Suprapubic skin (tissue), 4 donors: ENCODE measurements at places on chromosomes 7 and 10. TPM values are rescaled to one million over a fixed set of nuclear protein-coding genes. Genes with fewer than 3 reads are reported as not detected.

The HABP2 gene
- total RNA-seq, result not detected

The ITGA8 gene
- total RNA-seq, result 2.8 TPM

The TMEM184A gene
- total RNA-seq, result 123 TPM

The SNX13 gene
- total RNA-seq, result 54.7 TPM

DNA sequence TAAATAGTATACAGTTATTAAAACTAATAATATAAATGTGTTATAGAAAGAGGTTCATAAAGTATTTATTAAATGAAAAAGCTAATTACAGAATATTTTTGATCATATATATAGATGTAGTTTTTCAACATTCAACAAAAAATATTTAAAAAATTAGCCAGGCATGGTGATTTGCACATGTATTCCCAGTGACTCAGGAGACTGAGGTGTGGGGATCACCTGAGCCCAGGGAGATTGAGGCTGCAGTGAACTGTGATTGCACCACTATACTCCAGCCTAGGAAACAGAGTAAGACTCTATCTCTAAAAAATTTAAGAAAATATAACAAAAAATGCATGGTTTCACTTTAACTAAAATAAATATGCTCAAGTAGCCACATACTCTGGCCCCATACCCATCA is 118.0 kb upstream of the SEMA3C start:
- no peak for DNase-seq

GRCh38 chr10:19998482-19998881 is 182.2 kb downstream of the PLXDC2 start:
- no peak for DNase-seq

DNA sequence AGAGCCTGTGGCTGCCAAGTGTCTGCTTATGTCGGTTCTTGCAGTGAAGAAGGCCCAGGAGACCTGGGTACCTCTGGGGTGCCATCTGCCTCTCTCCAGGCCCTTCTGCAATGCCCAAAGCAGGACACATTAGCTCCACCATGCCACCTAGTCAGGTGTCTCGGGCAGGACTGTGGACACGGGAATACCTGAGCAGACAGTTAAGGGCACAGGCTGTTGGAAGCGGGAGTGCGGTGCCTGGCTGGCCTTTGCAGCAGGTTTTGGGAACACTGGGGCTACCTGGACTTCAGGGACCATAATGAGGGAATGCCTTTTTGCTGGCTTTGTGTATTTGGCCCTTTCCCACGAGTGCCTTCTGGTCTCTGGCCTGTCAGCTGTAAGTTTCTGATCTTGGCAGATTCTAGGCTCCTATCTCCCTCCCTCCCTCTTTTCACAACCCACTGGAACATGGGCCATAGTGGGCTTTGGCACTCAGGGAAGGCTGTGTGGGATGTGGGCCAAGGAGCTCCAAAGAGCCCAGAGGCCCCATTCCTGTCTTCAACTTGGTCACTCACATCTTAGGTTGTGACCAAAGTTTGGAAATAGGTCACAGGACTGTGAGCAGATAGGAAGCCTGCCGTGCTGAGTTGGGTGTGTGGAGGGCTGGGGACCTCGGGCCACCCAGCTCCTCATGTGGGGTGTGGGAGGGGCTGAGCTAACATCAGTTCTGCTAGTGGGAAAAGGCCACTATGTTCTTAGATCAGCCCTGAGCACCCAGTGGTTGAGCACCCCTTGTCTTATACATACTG is 41.5 kb upstream of the CXCL12 start:
- DNase-seq, result no peak

DNA sequence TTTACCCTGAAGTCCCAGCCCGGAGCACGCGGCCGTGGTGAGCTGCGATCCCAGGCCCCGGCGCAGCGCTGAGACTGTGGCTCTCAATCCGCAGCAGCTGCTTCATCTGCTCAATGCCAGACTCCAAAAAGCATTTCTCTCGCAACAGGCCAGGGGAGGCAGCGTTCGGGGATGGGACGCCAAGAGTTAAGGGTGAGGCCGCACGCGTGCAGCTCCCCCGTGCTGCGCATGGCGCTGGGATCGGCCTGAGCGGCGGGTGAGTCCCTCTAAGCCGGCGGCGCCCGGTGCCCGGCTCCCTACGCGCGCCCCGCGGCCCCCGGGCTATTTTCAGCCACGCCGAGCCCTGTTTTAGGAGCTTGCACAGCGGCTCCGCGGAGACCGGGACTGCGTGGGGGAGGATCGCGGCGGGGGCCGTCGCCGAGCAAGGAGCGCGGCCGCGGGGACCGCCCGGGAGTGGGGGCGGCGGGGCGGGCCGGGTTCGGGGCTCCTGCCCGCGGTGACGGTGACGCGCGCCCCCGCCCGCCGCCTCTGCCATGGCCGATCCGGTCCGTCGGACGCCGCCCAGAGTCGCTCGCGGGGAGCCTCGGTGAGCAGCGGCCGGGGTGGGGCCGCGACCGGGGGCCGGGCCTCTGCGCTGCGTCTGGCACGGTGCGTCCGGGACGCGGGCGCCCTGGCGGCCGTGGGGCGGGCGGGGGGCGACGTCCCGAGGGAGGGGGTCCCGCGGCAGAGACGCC is 29.4 kb upstream of the JAKMIP3 start:
- no peak for DNase-seq

GRCh38 chr7:125241548-125241947 is 311.9 kb upstream of the POT1 start:
- no peak for DNase-seq

GRCh38 chr7:51785171-51785570 is 468.6 kb upstream of the COBL start:
- DNase-seq, result no peak

DNA sequence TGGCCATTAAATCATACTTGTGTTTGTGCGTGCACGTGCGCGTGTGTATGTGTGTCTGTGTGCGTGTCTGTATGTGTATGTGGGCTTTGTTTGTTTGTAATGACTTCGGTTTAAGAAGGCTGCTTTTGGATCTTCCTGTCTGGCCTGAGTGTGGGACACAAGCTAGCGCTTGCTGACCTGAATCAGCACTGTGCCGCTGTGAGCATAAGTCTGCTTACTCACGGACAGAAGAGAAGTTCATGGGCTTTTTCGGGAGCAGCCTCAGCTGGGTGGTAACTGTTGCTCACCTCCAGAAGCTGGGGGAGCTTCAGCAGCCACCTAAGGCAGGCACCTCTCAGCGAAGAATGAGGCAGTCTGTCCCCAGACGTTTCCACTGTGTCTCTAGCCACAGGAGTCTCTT is 56.1 kb upstream of the TRUB1 start:
- no peak for DNase-seq
